ENCODE measurements at places on chromosomes 16 and 17.

- no peak for DNase-seq
Measured at GRCh38 chr16:80940069-80940856, 66.4 kb downstream of the CMC2 start.

GRCh38 chr16:68737730-68738629, 888 bp downstream of the CDH1 start:
- DNase-seq = no peak

- no peak for DNase-seq
Measured at GRCh38 chr17:58517378-58517927, 3.0 kb upstream of the MTMR4 start.

DNA sequence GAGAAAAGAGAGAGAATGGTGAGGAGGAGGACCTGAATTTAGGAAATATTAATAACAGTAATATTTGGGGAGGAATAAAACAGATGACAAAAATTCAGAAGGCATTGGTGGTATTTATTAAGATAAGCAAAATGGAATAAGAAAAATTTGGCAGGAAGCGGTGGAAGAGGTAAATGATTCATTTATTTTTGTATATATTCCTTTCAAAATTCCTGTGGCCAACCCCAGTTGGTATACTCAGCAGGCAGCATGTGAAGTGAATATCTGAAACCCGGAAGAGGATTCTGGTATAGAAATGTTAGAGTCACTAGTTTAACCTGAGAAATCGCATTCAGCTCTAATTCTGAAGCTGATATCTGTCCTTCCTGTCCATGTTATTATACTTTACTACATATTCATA, 792.0 kb downstream of the KCNJ2 start:
- no peak for DNase-seq

DNA sequence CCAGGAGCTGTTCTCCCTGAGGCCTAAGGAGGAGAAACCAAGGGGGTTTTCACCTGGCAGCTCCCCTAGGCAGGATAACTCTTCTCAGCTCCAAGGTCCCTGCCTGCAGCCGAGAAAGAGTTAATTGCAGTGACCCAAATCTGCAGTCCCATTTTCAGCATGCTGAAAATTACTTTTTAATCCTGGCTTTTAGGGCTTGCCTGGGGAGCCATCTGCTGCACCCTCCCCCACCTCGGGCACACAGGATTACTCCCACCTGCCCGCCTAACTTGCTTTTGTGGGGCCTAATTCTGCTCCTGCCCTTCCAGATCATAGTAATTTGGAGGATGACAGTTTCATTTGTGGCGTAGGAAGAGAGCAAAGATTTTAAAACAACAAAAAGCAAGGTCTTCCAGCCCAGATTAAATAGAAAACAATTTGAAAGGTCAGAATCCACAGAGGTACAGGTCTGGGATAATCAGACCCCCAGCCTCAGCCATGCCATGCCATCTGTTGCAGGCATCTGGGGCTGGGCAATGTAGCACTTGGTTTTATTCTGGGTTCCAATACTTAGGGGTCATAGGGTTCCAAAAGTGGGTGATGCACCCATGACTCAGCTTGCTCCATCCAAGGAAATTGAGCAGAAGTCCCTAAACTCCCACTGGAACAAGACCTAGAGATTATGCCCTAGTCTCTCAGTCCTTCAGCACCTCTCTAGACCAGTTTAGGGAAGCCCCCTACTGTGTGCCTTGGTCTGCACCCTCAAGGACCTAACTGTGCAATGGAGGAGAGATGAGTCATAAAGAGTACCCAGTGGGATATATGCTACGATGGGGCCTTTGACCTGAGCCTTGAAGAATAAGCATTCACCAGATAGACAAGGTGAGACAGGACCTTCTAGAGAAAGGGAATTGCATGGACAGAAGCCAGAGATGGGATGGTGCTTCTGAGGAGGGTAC, 64.5 kb upstream of the NLK start:
- no peak for DNase-seq

- DNase-seq = peak; percentile 89
Measured at GRCh38 chr16:30395155-30395991, at the start of gene ZNF48. Gene ZNF48, plus strand, starts transcription at chr16:30395420. Its CDS starts 375 bp downstream, at chr16:30395795.

DNA sequence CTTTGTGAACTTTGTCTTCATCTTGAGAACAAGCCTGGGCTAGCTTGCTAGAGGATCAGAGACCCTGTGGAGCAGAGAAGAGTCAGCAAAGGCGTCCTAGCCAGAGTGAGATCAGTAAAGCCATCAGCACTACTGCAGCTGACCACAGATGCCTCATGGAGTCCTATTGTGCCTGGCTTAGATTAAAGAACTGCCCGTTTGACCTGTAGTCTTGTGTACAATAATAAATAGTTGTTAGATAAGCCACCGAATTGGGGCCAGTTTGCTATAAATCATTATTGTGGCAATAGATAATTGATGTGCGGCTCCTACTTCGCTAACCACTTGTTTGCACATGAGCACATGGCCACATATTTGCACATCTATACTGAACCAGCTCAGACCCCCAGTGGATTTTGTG, 103.0 kb downstream of the CYLD start:
- DNase-seq = no peak

GRCh38 chr17:77085926-77086432, 54.8 kb upstream of the SEC14L1 start:
- no peak for DNase-seq

DNA sequence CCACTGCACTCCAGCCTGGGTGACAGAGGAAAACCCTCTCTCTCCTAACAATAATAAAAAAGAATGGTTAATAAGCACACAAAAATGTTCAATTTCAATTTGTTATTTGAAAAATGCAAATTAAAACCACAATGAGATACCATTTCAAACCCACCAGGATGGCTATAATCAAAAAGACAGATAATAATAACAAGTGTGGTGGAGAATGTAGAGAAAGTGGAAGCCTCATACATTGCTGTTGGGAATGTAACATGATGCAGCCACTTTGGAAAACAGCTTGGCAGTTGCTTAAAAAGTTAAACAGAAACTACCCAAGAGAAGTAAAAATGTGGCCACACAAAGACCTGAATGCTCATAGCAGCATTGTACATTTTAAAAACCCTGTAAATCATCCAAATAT, 51.8 kb upstream of the MAP3K14 start:
- no peak for DNase-seq

DNA sequence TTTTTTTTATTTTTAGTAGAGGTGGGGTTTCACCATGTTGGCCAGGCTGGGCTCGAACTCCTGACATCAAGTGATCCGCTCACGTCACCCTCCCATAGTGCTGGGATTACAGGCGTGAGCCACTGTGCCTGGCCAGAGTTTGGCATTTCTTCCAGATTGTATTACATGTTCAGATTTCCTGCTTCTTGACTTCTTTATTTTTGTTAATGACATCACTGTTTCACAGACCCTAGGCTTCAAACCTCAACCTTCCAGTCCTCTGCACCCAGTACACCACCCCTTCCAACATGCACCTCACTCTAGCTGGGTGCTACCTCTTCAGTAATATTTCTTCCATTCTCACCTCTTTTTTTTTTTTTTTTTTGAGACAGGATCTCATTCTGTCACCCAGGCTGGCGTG, 53.6 kb upstream of the ZFHX3 start:
- no peak for DNase-seq

- DNase-seq = peak; percentile 86
Measured at GRCh38 chr16:11309895-11310633, 28.9 kb upstream of the PRM1 start.

DNA sequence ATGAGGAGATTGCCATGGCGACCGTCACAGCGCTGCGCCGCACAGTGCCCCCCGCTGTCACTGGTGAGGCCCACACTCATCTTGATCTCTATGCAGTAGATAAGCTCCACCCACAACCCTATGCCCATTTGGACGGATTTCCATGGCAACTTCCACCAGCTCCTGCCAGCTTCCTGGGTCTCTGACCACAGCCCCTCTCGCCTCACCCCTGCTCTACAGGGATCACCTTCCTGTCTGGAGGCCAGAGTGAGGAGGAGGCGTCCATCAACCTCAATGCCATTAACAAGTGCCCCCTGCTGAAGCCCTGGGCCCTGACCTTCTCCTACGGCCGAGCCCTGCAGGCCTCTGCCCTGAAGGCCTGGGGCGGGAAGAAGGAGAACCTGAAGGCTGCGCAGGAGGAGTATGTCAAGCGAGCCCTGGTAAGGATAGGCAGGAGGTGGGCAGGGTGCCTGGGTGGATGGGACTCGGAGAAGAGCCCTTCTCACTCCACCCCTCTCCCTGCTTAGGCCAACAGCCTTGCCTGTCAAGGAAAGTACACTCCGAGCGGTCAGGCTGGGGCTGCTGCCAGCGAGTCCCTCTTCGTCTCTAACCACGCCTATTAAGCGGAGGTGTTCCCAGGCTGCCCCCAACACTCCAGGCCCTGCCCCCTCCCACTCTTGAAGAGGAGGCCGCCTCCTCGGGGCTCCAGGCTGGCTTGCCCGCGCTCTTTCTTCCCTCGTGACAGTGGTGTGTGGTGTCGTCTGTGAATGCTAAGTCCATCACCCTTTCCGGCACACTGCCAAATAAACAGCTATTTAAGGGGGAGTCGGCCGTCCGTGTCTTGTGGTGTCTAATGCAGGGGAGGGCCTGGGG, 4.3 kb downstream of the ALDOA start:
- DNase-seq = no peak

DNA sequence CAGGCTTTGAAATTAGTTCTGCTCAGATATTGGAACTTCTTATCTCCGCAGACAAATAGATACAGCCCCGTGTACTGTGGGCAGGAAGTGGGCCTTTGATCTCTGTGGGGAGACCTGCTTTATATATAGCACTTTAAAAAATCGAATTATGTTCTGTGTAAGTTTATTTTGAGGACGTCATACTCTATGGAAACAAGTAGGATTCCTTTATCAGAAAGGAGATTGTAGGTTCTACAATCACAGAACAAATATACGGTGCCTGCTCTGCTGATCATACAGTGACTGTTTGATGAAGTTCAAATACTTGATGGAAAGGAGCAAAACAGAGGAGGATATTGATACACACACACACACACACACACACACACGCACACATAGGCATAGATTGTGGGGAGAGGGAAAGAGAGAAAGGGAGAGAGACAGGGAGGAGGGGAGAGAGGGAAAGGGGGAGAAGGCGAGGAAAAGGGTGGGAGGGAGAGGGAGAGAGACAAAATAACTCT, 14.7 kb upstream of the TMEM220 start:
- DNase-seq = peak; percentile 75

GRCh38 chr17:43353393-43353792, 45.4 kb upstream of the ARL4D start:
- no peak for DNase-seq
